Stimulated activated CD4-positive, alpha-beta T cell treated with anti-CD3 and anti-CD28 coated beads, TNF-alpha, amount 100 ng/mL, for 24 hours (primary cell): ENCODE measurements at places on chromosomes 11 and 22.

GRCh38 chr11:84188521-84188920 is 902.4 kb upstream of the CCDC90B start:
- no peak for DNase-seq

DNA sequence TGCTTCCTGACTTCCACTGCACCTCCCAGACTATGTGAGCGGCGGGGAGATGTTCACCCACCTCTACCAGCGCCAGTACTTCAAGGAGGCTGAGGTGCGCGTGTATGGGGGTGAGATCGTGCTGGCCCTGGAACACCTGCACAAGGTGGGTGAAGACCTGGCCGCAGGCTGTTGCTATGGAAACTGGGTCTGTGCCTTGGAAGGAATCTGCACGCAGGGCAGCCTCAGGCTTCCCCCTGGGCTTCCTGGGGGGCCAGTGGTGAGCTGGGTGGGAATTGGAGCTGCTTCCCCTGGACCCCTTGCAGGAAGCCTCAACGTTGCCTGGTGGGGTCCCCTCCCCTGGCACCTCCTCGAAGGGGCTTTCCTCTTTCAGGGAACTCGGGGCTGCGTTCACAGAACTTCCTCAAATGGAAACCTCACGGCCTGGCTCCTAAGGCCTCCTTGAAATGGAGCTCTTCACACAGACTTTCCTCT is 1.5 kb downstream of the RPS6KA4 start:
- no peak for DNase-seq

DNA sequence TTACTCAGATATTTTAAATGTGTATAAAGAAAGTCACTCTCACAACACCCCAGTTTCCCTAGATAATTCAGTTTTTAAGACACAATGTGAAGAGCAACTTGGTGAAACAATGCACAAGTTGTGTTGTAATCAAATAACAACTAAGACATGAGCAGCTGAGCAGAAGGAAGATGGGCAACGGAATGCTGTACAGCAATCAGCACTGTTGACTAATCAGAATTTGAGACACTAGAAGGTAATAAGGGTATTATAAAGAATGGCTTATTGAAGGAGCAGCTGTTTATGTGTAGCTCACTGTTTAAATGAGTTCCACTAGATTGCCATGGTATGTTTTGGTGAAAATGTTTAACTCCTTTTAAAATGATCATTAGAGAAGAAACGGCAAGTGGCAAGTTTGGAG is 60.1 kb downstream of the SOX6 start:
- DNase-seq, result no peak

- no peak for DNase-seq
These were observed 36.7 kb downstream of the CLMP start for GRCh38 chr11:123158033-123159003.

- DNase-seq, result no peak
These were observed 29.0 kb downstream of the MYH9 start for GRCh38 chr22:36358533-36359469.

DNA sequence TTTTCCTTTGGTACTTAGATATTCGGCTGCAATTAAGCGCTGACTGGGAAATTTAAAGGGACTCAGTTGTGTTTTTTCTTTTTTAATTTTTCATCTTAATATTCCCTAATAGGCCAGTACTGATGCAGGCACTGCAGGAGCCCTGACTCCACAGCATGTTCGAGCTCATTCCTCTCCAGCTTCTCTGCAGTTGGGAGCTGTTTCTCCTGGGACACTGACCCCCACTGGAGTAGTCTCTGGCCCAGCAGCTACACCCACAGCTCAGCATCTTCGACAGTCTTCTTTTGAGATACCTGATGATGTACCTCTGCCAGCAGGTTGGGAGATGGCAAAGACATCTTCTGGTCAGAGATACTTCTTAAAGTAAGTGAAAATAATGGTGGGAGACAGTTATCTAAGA is 3.8 kb downstream of the YAP1 start:
- no peak for DNase-seq

- no peak for DNase-seq
These were observed 57.1 kb downstream of the CASP12 start for GRCh38 chr11:104841185-104841584.

DNA sequence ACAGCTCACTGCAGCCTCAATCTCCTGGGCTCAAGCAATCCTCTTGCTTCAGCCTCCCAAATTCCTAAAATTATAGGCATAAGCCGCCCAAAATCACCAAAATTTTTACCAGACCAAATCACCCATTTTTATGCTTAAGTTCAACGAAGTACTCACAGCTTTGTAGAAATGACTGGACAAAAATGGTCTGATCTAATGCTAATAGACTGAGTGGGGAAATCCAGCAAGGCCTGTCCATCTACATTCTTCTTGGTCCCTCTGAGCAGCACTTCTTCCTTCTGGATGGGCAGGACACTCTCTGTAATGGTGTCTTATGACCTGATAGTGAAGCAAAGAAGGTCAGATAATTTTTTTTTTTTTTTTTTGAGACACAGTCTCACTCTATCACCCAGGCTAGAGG is 18.7 kb upstream of the OR6X1 start:
- no peak for DNase-seq

GRCh38 chr11:8229299-8230177 is 34.1 kb downstream of the LMO1 start:
- no peak for DNase-seq

DNA sequence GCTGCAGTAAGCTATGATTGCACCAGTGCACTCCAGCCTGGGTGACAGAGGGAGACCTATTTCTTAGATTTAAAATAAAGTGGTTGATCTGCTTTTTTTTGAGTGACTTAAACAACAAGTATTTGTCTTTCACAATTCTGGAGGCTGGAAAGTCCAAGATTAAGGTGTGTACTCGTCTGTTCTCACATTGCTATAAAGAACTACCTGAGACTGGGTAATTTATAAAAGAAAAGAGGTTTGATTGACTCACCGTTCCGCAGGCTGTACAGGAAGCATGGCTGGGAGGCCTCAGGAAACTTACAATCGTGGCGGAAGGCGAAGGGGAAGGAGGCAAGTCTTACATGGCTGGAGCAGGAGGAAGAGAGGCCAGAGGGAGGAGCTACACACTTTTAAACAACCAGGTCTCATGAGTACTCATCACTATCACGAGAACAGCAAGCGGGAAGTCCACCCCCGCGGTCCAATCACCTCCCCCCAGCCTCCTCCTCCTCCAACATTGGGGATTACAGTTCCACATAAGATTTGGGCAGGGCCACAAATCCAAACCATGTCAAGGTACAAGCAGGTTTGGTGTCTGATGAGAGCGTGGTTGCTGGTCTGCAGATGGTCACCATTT is 19.7 kb upstream of the OSBPL5 start:
- no peak for DNase-seq

GRCh38 chr11:1659506-1659905 is 29.9 kb downstream of the KRTAP5-5 start:
- no peak for DNase-seq

DNA sequence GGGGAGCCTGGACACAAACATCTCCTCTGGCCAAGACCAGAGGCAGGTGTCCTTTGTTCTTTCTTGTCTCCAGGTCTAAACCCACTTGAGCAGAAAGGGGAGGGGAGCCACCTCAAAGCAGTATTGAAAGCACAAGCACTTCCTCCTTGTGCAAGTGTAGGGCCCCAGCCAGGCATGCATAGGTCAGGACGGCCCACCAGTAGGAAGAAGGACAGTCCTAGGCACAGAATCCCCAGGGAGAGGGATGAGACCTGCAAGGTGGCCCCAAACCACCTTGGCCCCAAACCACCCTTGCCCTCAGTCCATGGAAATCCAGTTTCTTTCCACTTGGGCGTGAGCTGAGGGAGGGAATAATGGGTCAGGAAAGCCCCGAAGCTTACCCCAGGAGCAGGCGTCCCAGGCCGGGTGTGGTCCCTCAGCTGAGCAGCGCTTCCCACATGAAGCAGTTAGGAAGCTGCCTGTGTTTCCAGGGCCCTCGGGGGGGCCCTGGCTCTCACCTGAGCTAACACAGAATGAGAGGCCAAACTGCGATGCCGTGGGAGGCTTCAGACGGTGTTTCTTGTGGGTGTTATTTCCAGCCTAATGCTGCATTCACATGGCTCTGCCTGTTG is 20.4 kb upstream of the IGSF9B start:
- no peak for DNase-seq

DNA sequence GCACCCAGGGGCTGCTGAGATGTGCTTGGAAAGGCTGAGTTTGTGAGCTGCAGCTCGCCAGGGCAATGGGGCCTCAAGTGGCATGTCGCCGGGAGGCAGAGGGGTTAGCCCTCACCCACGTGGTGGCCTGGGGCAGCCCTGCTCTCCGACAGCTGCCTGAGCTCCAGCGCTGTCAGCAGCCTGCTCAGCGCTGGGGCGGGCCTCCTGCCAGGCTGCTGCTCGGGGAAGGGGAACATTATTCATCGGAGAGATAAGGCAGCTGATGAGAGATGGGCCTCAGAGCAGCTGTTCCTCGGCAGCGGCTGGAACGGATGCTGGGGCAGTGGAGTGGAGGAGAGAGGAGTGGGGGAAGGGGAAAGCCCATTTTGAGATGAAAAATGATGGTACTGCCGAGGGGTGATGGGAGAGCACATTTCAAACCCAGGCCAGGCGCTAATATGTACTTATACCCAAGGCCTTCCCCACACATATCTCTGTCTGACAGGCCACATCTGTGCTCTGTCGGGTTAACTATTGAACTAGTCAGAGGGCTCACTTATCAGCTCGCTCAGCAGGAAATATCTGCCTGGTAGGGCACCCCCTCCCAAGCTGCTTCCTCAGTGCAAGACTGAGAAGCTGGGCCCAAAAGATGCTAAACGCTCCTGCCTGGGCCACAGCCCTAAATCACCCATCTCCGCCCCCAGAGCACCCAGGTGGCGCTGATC is 79.5 kb downstream of the TIMP3 start:
- no peak for DNase-seq

GRCh38 chr11:1204381-1205101 is 18.3 kb upstream of the MUC5B start:
- DNase-seq, result no peak

- no peak for DNase-seq
These were observed 15.9 kb upstream of the SNX19 start for GRCh38 chr11:130932086-130932712.

GRCh38 chr11:64035576-64035975 is at the start of gene FLRT1:
Gene FLRT1, plus strand, starts transcription at chr11:64035931. Its CDS starts 80,337 bp downstream, at chr11:64116268.
- DNase-seq, result no peak

DNA sequence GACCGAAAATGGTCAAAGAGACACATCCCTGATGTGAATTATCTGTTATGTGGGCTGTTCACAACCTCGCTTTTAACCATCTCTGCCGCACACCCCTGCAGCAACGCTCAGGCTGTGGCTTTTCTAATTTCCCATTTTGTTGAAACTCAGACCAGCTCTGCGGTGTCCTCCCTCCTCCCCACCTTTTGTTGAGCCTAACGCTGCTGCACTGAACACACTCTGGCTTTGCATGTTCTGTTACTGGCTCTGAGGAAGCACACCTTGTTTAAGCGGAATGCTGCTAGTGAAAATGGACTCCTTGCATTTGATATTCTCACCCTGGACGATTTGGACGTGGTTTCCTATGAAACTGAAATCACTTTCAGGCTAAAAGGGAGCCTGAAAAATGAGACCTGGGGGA is 198.5 kb upstream of the MTNR1B start:
- no peak for DNase-seq

- DNase-seq, result no peak
These were observed 1.5 kb downstream of the OR51B4 start for GRCh38 chr11:5300251-5300650.

GRCh38 chr11:9719566-9720289 is 55.9 kb downstream of the SWAP70 start:
- DNase-seq, result no peak

GRCh38 chr11:130874955-130875531 is 41.2 kb downstream of the SNX19 start:
- DNase-seq, result no peak

DNA sequence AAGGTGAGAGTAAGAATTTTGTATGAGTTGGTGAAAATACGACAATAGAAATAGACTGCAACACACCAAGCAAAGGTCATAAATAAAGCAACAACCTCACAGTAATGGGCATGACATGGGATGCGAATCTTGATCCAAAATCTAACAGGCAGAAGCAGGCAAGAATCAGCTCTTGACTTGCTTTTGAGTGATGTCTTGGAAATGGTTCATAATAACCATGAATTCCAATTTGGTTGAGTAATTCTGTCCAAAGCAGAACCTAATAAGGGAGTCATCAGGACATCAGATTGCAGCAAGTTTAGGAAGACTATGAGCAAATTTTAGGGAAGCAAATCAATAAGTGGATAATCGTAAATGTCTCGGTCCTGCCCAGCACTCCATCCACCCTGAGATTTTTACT is 224.0 kb upstream of the ISX start:
- DNase-seq, result no peak

GRCh38 chr11:133982876-133983275 is 26.1 kb upstream of the IGSF9B start:
- no peak for DNase-seq

DNA sequence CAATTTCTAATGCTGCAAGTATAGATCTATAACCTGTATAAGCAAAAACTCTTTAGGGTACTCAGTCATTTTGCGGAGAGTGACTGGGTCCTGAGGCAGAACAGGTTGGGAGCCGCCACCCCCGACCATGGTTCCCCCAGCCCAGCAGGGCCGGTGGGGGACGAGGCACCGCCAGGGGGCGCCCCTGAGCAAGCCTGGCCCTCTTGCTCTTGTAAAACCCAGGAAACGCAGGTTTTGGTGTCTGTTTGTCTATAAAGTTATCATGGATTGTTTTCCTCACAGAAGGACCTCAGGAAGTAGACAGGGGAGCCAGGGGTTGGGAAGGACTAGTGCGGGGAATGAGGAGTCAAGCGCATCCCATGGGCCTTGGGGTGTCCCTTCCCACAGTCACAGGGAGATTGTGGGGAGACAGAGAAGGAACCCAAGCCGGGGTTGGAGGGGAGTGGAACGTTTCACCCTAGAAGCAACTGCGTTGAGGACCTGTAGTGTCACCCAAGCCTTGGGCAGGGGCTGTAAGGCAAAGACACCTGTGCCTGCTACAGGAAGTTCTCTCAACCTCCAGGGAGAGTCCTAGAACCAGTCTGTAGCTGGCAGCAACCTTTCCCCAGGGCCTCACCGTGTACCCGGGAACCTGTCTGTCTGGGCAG is 26.4 kb downstream of the KCTD17 start:
- peak; percentile 87 for DNase-seq

DNA sequence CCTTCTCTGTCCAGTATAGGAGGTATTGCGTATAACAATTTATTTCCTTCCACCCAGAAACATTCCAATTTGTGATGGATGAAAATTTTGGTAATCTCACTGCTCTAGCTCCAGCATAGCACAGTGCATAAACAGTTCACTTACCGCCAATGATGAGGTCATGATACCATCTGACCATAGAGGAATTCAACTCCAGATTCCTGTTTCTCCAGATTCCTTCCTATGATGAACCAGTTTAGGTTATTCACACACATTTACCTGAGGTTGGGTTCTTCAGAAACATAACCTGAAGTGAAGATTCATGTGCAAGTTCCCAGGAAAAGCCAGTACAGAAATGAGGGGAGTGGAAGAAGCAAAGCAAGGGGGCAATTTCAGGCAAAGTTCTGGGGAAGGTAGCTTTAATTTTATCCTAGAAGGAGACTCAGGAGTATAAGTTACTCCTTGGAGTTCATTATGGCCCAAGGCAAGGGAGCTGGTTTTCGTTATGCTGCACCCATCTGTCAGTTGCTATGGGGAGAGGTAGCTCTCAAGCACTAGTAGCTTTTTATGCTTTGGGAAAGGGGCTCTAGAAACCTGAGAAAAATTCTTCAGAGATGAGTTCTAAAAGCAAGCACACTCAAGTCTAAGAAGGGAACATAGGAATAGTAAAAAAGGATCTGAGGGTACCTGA is 121.6 kb downstream of the CASP12 start:
- no peak for DNase-seq
